ENCODE measurements at places on chromosomes 7 and 10. TPM values are rescaled to one million over a fixed set of nuclear protein-coding genes. Genes with fewer than 3 reads are reported as not detected.

LIPF gene
- total RNA-seq, result not detected

PON1 gene
- not detected for total RNA-seq

FBXO24 gene
- 0.20 TPM for total RNA-seq

EPHB6 gene
- total RNA-seq, result under 0.01 TPM

CHST3 gene
- total RNA-seq, result 5.4 TPM

KRIT1 gene
- total RNA-seq, result 24.8 TPM

AIFM2 gene
- total RNA-seq, result 1.3 TPM

SLC26A5 gene
- total RNA-seq, result 1.4 TPM

AGR2 gene
- total RNA-seq, result not detected

CNPY1 gene
- not detected for total RNA-seq

MOGAT3 gene
- not detected for total RNA-seq

CYP3A4 gene
- not detected for total RNA-seq

SLC13A1 gene
- total RNA-seq, result not detected

NUDT13 gene
- 1.7 TPM for total RNA-seq

Measured in lung microvascular endothelial cell (primary cell).